ENCODE measurements at places on chromosomes 3 and 15. TPM values are rescaled to one million over a fixed set of nuclear protein-coding genes. Genes with fewer than 3 reads are reported as not detected.
A peak's percentile ranks its signal among the peaks of the same experiment; 100 is the strongest.

DNA sequence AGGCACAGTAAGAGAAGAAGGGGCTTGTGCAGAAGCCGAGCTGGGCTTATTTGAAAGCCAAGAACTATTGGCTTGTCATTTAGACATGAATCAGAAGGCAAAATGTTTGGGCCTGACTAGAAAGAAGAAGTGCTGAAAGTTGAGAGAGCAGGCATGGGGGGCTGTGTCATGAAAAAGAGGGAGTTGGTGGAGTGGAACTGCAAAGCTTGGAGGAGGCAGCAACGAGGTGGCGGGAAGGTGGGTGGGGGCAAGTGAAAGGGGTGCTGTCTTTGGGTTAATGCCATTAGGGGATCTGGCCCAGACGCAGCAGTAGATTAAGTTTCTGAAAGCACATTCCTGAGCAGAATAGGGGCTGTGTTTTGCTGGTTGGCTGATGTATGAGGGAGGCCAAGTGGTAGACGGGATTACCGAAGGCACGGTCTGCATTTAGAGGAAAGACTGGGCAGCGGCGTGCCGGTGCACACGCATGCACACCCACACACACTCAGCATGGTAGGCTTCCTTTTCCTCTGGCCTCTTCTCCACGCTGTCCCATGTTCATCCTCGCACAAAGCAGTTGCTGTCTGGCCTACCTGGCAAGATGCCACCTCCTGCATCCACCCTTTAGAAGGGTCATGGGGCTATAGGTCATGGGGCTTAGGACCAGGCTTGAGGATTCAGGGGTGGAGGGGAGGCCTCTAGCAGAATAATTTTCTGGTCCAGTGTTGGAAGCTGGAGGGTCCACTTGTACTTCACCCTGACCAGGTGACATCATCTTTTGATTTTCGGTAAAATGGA lies 43.0 kb downstream of the BOC start:
- H3K4me1 ChIP-seq, result no peaks in the 10 kb centered on the region
- DNase-seq, result no peak
- peak overlapping the region; percentile 65 for H3K27ac ChIP-seq
- H3K4me3 ChIP-seq, result no peak overlapping the region
- no peaks in the 10 kb centered on the region for H3K36me3 ChIP-seq

DNA sequence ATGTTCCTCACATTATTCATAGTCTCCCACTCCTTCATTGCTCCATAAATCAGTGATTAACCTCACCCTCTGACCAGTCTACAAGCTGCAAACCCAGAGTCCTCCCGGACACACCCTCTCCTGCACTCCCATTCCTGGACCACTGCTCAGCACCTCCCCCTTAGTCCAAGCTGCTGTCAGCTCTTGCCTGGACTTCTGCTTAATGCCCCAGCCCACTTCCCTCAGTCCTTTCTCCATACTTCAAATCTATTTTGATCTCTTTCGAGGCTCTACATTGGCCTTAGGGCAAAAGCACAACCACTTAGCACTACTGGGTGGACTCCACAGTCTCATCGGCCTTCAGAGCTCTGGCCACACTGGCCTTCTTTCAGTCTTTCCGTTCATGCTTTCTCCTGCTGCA lies 79.4 kb upstream of the FAM98B start:
- no peak overlapping the region for H3K4me3 ChIP-seq
- peaks cover 14% of the 10 kb centered on the region for H3K4me1 ChIP-seq
- no peak overlapping the region for H3K27ac ChIP-seq
- no peak for DNase-seq

- DNase-seq, result no peak
- H3K27me3 ChIP-seq, result no peaks in the 10 kb centered on the region
- no peaks in the 10 kb centered on the region for H3K36me3 ChIP-seq
- H3K27ac ChIP-seq, result peak overlapping the region; percentile 28
- no peak overlapping the region for H3K4me3 ChIP-seq
- H3K4me1 ChIP-seq, result peaks cover 11% of the 10 kb centered on the region
Observed at GRCh38 chr3:132569153-132569552, 27.9 kb upstream of the ACKR4 start.

The CSNK1G1 gene
- 9.5 TPM for total RNA-seq

- H3K4me1 ChIP-seq, result peaks cover 15% of the 10 kb centered on the region
- no peaks in the 10 kb centered on the region for H3K36me3 ChIP-seq
- H3K27me3 ChIP-seq, result no peaks in the 10 kb centered on the region
Observed at GRCh38 chr15:48541341-48542278, 103.9 kb downstream of the FBN1 start.

GRCh38 chr3:178663201-178663934 lies 127.1 kb downstream of the KCNMB2 start:
- no peak overlapping the region for H3K27ac ChIP-seq
- DNase-seq, result no peak
- H3K36me3 ChIP-seq, result no peaks in the 10 kb centered on the region
- H3K27me3 ChIP-seq, result no peaks in the 10 kb centered on the region
- no peak overlapping the region for H3K4me3 ChIP-seq

DNA sequence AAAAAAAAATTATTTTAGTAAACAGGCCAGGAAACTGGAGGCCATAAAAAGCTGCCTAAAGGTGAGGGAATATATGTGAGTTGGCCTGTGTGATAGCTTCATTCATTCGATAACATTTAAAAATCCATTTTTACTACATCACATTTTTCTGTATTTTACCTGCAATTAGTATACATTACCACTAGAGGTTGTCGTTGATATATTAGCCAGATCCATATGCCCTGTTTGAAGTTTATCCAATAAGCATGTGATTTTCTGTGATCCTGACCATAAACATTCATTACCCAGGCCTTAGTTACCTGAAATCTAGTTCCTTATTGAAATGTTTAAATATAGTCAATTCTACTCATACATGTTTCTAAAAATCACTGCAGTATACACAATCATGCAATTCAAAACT lies 71.4 kb downstream of the ARNT2 start:
- no peak for DNase-seq
- H3K27ac ChIP-seq, result no peak overlapping the region
- H3K4me1 ChIP-seq, result peaks cover 24% of the 10 kb centered on the region
- no peaks in the 10 kb centered on the region for H3K27me3 ChIP-seq
- peaks cover 10% of the 10 kb centered on the region for H3K36me3 ChIP-seq
- H3K4me3 ChIP-seq, result no peak overlapping the region

GRCh38 chr15:42136513-42136912 lies 19.9 kb downstream of the PLA2G4F start:
- no peaks in the 10 kb centered on the region for H3K4me1 ChIP-seq
- H3K4me3 ChIP-seq, result no peak overlapping the region
- H3K36me3 ChIP-seq, result no peaks in the 10 kb centered on the region

- no peak overlapping the region for H3K27ac ChIP-seq
- peaks cover 6% of the 10 kb centered on the region for H3K4me1 ChIP-seq
- no peak for DNase-seq
- H3K36me3 ChIP-seq, result no peaks in the 10 kb centered on the region
- no peak overlapping the region for H3K4me3 ChIP-seq
Observed at GRCh38 chr3:110808630-110809029, 263.0 kb upstream of the NECTIN3 start.

GRCh38 chr3:46031747-46032146 lies 4.5 kb upstream of the XCR1 start:
- no peak overlapping the region for H3K4me3 ChIP-seq
- no peak overlapping the region for H3K27ac ChIP-seq
- peak; percentile 55 for DNase-seq
- no peaks in the 10 kb centered on the region for H3K36me3 ChIP-seq

- no peaks in the 10 kb centered on the region for H3K4me1 ChIP-seq
- H3K27ac ChIP-seq, result no peak overlapping the region
- H3K27me3 ChIP-seq, result no peaks in the 10 kb centered on the region
- no peaks in the 10 kb centered on the region for H3K36me3 ChIP-seq
Observed at GRCh38 chr3:15152184-15152583, 53.2 kb upstream of the RBSN start.

- no peak for DNase-seq
- no peak overlapping the region for H3K4me3 ChIP-seq
- H3K27ac ChIP-seq, result no peak overlapping the region
- H3K4me1 ChIP-seq, result no peaks in the 10 kb centered on the region
Observed at GRCh38 chr3:7421065-7421464, 560.1 kb downstream of the GRM7 start.

DNA sequence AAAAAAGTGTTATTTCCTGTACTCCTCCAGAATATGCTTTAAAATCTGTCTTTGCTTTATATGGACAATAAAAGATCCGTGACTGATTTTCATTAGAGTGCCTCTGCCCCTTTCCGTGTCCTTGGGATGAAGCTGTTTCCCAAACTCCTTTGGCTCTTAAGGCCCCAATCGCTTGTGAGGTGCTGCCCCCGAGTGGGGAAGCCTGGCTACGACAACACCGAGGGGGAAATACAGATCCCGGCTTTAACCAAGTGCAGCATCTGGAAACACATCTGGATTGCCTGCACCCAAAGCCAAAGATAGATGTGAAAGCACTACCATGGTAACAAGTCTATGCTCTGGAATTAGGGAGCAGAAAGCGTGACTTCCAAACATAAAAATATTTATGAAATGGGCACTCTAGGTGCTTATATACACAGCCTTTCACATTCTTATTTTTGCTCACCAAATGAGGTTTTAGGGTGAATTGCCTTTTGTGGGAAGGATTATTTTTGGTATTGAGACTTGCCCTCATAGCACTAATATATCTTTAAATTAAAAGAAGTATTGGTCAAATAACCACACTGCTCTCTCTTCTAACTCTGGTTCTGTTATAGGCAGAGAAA lies 40.6 kb upstream of the ADCY5 start:
- peaks cover 30% of the 10 kb centered on the region for H3K4me1 ChIP-seq
- no peaks in the 10 kb centered on the region for H3K27me3 ChIP-seq
- H3K36me3 ChIP-seq, result peaks cover 8% of the 10 kb centered on the region
- no peak for DNase-seq
- H3K27ac ChIP-seq, result peak overlapping the region; percentile 74

The AGTR1 gene
- 11.3 TPM for total RNA-seq

GRCh38 chr3:23288286-23288685 lies 85.2 kb downstream of the UBE2E2 start:
- DNase-seq, result no peak
- H3K36me3 ChIP-seq, result no peaks in the 10 kb centered on the region
- no peaks in the 10 kb centered on the region for H3K4me1 ChIP-seq
- H3K27ac ChIP-seq, result no peak overlapping the region

The GABRR3 gene
- total RNA-seq, result not detected

The NXPE3 gene
- total RNA-seq, result 19.4 TPM

- H3K4me3 ChIP-seq, result no peak overlapping the region
- no peak overlapping the region for H3K27ac ChIP-seq
- H3K4me1 ChIP-seq, result peaks cover 54% of the 10 kb centered on the region
- no peaks in the 10 kb centered on the region for H3K27me3 ChIP-seq
- DNase-seq, result no peak
Observed at GRCh38 chr15:77493324-77493907, 72.7 kb downstream of the HMG20A start.

The GRM7 gene
- total RNA-seq, result not detected

The FNDC3B gene
- total RNA-seq, result 72.6 TPM

DNA sequence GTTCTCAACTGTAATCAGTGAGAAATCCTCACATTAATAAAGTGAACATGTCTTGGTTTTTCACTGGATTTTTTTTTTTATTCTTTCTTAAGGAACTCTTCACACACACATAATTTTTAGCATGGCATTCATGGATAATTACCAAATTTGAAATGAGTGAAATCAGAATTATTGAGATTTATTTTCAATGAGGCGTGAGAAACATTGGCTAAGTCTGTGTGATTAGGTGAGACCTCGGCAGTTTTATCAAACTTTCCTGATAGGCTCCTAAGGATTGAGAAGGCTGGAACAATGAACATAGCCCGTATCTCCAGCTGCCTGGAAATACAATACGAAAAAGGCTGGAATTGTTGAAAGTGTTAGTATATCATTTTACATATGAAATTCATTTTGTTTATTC lies 35.5 kb downstream of the MDFIC2 start:
- H3K36me3 ChIP-seq, result no peaks in the 10 kb centered on the region
- H3K27ac ChIP-seq, result no peak overlapping the region
- H3K4me1 ChIP-seq, result peaks cover 10% of the 10 kb centered on the region
- DNase-seq, result no peak
- no peak overlapping the region for H3K4me3 ChIP-seq

The LIPH gene
- 0.06 TPM for total RNA-seq
